Forelimb muscle (tissue), 1 donor: ENCODE measurements at places on chromosomes 3 and 15. TPM values are rescaled to one million over a fixed set of nuclear protein-coding genes. Genes with fewer than 3 reads are reported as not detected.

The SLC28A1 gene
- 0.39 TPM for polyA plus RNA-seq

DNA sequence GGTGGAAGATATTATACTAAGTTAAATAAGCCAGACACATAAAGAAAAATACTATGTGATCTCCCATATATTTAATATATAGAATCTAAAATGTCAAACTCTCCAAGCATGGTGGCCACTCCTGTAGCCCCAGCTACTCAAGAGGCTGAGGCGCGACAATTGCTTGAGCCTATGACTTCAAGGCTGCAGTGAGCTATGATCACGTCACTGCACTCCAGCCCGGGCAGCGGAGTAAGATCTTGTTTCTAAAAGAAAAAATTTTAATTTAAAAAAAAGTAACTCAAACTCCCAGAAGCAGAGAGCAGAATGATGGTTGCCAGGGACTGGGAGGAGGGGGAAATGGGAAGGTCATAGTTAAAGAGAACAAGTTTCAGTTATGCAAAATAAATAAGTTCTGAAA lies 13.3 kb downstream of the RAB27A start:
- DNase-seq, result no peak

DNA sequence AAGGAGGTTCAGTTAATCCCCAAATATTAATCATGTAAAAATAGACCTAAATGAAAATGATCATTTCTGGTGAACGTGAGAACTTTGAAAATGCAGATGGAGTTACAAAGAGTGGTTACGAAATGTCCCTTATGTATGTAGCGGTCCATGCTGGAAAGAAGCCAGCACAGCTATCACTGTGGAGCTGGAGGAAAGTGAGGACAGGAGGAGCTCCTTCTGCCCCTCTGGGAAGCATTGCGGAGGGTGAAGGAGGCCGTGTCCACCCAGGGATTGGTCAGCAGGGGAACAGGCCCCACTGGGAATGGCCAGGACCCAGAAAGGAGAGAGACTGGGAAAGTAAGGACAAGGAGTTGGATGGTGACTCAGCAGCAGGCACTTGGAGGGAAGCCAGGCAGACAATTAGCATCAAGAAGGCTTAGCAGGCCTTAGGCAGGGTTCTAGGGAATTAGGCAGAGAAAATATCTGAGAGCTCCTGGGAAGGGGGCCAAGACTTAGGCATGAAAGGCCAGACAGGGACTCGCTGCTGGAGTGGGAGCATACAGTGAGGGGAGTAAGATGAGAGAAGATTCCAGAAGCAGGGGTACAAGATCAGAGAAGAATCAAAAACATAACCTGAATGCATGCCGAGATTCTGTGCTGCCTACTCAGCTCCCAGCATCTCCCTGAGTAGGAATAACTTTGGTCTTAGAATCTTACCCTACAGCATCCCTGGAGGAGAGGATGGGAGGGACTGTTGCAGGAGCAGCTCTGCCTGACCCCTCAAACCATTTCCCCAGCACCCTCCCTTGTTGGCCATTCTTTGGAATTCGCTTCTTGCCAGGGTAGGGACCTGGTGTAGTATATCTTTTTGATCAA lies 171.0 kb upstream of the UMPS start:
- DNase-seq, result peak; percentile 26

DNA sequence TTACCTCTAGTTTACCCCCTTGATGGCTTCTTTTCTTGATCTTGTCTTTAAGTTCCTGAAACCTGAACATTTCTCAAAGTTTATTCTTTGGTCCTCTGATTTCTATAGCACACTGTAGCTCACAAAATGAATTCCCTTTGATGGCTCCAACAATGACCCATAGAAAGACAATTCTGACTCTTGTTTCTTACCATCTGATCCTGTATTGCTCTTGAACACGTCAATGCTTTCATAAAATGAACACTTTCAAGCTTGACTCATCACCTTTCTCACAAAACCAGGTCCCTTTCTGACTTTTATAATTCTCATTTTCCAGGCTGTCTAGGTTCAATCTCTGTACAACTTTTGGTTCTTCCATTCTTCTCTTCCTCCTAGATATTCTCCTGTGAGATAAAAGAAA lies 5.7 kb upstream of the GAP43 start:
- no peak for DNase-seq

DNA sequence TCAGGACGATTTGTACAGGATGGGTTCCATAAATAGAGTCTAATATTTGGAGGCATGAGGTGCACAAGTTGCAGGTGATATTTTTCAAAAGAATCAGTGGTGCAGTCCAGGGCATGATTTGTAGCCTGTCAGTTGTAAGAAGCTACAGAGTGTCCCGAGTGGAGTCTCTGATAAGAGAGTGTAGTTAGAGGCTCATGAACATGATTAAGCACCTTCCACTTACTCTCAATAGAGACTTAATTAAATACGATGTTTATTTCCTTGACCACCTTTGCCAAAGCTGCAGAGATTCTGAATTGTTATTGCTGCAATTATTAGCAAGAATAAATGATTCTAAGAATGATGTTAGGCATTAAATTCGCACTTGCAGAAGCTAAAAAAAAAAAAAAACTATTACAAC lies 218.4 kb upstream of the LRTM1 start:
- no peak for DNase-seq

DNA sequence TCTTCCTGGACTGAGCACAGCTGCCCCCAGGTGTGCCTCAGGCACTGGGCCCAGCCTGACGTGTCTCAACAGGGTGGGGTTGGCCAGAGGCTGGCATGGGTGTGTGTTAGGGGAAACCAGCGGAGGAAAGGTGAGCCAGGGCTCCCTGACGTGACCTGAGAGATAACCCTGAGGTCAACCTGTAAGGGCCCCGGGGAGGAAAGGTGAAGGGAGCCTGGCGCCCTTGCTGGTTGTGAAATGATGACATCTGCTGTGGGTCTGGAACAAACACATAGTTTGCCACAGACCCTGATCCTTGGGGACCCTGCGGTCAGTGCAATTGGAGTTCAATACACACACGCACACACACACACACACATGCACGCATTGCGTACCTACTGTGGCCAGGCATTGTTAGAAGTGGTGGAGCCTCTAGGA lies 100.2 kb upstream of the TLE3 start:
- no peak for DNase-seq

GRCh38 chr3:25044762-25045710 lies 383.0 kb upstream of the RARB start:
- no peak for DNase-seq

- DNase-seq, result no peak
Observed at GRCh38 chr15:75761446-75762356, 49.1 kb upstream of the CSPG4 start.

DNA sequence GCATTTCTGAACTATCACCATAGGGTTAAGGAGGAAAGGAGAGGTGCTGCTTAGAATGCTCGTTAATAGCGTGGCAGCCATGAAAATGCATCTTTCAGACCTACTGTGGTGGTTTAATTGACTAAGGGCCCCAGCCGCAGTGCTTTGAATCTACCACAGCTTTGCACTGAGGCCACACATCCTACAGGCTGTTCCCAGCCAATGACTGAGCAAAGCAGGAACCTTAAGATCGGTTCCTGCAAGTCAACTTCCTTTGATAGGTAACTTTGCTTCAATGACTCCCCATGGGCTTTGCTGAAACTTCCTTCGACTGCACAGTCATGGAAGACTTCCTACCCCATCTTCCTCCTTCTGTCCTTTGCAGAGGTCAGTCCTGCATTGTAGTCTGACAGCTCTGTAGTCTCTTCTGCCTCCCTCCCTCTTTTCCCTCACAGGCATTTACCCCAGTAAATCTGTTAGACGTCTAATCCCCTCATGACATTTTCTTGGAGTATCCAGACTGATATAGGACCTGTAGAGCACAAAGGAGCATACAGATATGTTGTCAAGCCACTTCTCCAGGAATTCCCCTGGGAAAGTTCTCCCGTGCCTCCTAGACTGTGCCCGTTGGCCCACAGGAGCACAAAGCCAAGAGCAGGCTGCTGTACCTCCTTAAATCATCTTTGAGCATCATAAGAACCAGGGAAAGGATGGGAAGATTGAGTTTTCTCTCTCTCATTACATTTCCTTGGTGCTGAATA lies 2.6 kb upstream of the BCL2A1 start:
- DNase-seq, result no peak

GRCh38 chr3:172082269-172082668 lies 42.9 kb downstream of the FNDC3B start:
- DNase-seq, result peak; percentile 95

The GATA2 gene
- polyA plus RNA-seq, result 2.9 TPM

- no peak for DNase-seq
Observed at GRCh38 chr3:144590854-144591253, 619.2 kb downstream of the DIPK2A start.

GRCh38 chr3:86731501-86731901 lies 259.4 kb downstream of the VGLL3 start:
- DNase-seq, result no peak

- DNase-seq, result no peak
Observed at GRCh38 chr3:55423782-55424181, 63.3 kb downstream of the WNT5A start.

GRCh38 chr3:157755233-157755632 lies 252.0 kb upstream of the VEPH1 start:
- DNase-seq, result no peak

The ITGA11 gene
- 3.7 TPM for polyA plus RNA-seq

- DNase-seq, result no peak
Observed at GRCh38 chr15:71245588-71245987, 130.3 kb downstream of the THSD4 start.

GRCh38 chr3:187750513-187751123 lies 5.3 kb upstream of the BCL6 start:
- no peak for DNase-seq

DNA sequence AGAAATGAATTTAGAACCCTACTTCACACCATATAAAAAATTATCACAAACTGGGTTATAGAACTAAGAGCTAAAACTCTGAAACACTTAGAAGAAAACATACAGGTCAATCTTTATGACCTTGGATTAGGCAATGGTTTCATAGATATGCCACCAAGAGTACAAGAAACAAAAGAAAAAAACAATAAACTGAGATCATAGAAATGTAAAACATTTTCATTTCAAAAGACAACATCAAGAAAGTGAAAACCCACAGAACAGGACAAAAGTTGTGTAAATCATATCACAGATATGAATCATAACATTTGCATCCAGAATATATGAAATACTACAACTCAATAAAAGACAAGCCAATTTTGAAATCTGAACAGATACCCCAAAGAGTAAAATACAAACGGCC lies 72.4 kb downstream of the TBL1XR1 start:
- DNase-seq, result no peak

The FAM131A gene
- 8.8 TPM for polyA plus RNA-seq

- no peak for DNase-seq
Observed at GRCh38 chr15:44066211-44066827, 128.8 kb downstream of the FRMD5 start.

GRCh38 chr15:39942753-39943150 lies 8.8 kb downstream of the EIF2AK4 start:
- no peak for DNase-seq

DNA sequence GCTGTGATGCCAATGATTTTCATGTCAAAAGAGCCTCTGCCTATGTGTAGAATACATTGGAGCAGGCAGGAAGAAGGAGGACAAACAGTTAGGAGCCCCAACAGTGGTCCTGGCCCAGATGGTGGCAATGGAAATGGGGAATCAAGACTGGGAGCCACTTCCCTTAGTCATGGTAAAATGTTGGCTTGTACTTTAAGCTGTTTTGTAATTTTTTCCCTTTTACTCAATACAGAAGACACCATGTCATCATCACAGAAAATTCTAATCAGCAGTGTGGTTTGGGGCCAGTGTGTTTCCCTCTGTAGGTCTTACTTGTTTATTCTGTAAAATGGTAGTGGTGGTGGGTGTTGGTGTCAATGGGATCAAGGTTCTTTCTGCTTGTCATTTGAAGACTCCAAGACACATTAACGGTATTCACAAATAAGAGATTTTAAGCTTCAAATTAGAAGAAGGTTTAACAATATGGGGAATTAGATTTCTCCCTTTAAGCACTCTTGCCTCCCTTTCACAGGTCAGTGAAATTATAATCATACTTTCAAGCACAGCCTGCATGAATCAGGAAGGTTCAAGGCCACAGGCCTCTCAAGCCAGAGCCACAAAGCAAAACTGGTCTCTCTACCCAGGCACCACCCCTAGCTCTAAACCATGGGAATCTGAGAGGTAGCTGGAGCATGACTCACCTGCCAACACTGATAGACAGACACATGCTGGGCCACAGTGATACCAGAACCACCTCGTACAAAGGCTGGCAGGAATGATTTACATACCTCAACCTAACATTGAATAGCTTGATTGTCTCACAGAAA lies 24.9 kb downstream of the SIAH2 start:
- no peak for DNase-seq

- no peak for DNase-seq
Observed at GRCh38 chr3:54563501-54564200, 364.2 kb downstream of the LRTM1 start.

- DNase-seq, result no peak
Observed at GRCh38 chr15:22872936-22873701, 34.7 kb downstream of the NIPA2 start.

The ZNF662 gene
- polyA plus RNA-seq, result 19.5 TPM

The HES1 gene
- 30.3 TPM for polyA plus RNA-seq

DNA sequence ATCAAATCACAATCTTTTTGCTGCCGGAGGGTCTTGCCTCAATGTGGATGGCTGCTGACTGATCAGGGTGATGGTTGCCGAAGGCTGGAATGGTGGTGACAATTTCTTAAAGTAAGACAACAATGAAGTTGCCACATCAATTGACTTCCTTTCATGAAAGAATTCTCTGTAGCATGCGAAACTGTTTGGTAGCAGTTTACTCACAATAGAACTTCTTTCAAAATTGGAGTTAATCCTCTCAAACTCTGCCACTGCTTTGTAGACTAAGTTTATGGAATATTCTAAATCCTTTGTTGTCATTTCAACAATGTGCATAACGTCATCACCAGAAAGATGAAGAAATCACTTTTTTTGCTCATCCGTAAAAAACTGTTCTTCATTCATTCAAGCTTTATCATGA lies 65.8 kb downstream of the B3GNT5 start:
- no peak for DNase-seq

- DNase-seq, result no peak
Observed at GRCh38 chr3:40086890-40087883, 222.3 kb upstream of the EIF1B start.

The CAV3 gene
- polyA plus RNA-seq, result 339 TPM

GRCh38 chr3:156888576-156888975 lies 62.4 kb downstream of the LEKR1 start:
- no peak for DNase-seq

DNA sequence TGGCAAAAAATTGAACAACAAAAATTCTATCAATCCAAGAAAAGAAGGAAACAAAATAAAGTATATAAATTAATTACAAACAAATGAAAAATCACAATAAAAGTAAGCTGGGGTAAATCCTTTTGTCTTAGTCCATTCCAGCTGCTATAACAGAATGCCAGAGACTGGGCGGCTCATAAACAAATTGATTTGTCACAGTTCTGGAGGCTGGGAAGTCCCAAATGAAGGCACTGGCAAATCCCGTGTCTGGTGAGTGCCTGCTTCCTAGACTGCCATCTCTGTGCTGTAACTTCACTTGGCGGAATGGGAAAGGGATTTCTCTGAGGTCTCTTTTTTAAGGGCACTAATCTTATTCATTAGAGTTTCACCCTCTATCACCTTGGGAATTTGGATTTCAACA lies 53.6 kb upstream of the RPL35A start:
- DNase-seq, result no peak

GRCh38 chr3:49636883-49637609 lies 37.1 kb upstream of the APEH start:
- DNase-seq, result no peak
